NCI-H1694 treated with DMSO at 0.1 percent for 48 hours (cell line): ENCODE measurements at places on chromosomes 12 and 14.

GRCh38 chr12:234019-234418, 20.1 kb upstream of the SLC6A12 start:
- no peak for DNase-seq

- no peak for DNase-seq
These were observed 190.9 kb downstream of the SOX5 start for GRCh38 chr12:23758608-23759007.

GRCh38 chr12:122732611-122733010, 2.0 kb upstream of the HCAR1 start:
- DNase-seq, result no peak

GRCh38 chr12:106074706-106075392, 63.9 kb downstream of the NUAK1 start:
- DNase-seq, result no peak

DNA sequence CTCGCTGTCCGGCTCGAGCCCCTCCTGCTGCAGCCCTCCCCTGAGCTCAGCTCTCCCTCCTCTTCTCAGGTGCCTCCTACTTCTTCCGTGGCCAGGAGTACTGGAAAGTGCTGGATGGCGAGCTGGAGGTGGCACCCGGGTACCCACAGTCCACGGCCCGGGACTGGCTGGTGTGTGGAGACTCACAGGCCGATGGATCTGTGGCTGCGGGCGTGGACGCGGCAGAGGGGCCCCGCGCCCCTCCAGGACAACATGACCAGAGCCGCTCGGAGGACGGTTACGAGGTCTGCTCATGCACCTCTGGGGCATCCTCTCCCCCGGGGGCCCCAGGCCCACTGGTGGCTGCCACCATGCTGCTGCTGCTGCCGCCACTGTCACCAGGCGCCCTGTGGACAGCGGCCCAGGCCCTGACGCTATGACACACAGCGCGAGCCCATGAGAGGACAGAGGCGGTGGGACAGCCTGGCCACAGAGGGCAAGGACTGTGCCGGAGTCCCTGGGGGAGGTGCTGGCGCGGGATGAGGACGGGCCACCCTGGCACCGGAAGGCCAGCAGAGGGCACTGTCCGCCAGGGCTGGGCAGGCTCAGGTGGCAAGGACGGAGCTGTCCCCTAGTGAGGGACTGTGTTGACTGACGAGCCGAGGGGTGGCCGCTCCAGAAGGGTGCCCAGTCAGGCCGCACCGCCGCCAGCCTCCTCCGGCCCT, 22.8 kb downstream of the MMP17 start:
- no peak for DNase-seq

DNA sequence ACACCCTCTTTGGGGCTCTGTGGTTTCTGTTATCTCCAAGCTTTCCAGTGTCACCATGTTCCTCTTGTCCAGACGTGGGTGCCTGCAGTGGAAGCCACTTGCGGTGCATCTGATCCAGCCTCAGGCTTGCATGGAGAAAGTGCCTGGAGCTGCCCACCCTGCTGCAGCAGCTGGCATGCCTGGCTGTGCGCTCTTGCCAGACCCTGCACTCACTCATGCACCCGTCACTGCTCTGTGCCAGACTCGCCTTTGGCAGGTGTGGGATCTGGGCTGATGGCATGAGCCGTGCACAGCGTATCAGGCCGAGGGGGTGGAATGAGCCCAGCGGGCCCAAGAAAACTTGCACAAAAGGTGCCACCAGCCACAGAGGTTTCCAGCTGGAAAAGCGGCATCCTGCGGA, 105.1 kb downstream of the MNAT1 start:
- no peak for DNase-seq

DNA sequence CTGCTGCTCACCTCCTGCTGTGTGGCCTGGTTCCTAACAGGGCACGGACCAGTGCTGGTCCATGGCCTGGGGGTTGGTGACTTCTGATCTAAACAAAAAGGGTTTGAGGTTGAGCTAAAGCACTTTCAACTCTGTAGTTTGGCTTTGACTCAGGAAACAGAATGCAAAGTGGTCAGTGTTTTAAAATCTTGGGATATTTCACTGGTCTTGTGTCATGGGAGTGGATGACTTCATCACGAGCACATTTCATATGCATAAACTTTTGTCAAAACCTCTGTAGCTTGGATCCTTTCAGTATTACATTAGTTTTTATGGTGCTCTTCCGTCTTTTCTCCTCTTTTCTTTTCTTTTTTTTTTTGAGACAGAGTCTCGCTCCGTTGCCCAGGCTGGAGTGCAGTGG, 25.6 kb downstream of the FAM161B start:
- no peak for DNase-seq

- DNase-seq, result no peak
These were observed 198.3 kb upstream of the PDZRN4 start for GRCh38 chr12:40989785-40990184.

- peak; percentile 77 for DNase-seq
These were observed 5.1 kb downstream of the LHX5 start for GRCh38 chr12:113466454-113467141.

DNA sequence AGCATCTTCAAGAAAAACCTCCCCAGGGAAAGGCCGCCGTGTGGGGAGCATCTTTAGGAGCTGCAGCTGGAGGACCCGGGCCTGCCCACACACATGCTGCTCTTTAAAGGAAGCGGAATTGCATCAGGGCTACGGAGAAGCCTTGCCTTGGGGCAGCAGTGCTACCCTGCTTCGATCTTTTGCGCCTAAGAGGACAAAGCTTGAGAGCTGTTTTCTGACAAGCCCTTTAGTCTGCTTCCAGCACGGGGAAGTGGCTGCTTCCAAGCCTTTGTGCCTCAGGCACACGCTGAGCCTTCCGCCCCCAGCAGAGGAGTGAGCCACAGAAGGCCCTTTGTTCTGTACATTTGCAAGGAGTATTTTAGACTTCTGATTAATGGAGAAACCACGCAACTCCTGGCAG, 31.5 kb downstream of the COA8 start:
- peak; percentile 83 for DNase-seq

GRCh38 chr14:87434011-87434410, 559.0 kb downstream of the GALC start:
- no peak for DNase-seq

DNA sequence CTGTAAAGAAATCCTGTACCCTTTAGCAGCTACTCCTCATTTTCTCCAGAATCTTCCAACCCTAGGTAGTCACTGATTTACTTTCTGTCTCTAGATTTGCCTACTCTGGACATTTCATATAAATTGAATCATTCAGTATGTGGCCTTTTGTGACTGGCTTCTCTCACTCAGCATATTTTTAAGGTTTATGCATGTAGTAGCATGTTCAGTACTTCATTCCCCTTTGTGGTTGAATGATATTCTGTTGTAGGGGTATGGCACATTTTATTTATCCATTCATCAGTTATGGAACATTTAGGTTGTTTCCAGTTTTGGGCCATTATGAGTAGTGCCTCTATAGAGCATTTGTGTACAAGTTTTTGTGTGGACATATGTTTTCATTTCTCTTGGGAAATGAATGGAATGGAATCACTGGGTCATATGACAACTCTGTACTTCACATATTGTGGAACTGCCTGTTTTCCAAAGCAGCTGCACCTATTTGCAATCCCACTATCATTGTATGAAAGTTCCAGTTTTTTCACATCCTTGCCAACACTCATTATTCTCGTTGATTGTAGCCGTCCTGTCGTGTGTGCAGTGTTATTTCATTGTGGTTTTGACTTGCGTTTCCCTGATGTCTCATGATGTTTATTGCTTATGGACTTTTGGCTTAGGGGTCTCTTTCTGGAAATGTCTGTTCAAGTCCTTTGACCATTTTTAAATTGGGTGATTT, 57.2 kb downstream of the ATF7IP start:
- no peak for DNase-seq

GRCh38 chr12:11764837-11765236, 115.4 kb downstream of the ETV6 start:
- no peak for DNase-seq

DNA sequence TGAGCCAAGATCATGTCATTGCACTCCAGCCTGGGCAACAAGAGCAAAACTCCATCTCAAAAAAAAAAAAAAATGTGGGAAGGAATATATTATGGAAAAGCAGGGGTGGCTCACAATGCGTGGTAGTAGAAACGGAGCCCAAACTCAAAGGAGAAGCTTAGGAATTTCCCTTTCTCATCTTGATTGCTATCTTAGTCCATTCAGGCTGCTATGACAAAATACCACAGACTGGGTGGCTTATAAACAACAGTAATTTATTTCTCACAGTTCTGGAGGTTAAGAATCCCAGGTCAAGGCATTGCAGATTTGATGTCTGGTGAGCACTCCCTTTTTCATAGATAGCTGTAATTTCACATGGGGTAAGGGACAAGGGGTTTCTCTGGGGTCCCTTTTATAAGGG, 153.8 kb upstream of the KRR1 start:
- no peak for DNase-seq

DNA sequence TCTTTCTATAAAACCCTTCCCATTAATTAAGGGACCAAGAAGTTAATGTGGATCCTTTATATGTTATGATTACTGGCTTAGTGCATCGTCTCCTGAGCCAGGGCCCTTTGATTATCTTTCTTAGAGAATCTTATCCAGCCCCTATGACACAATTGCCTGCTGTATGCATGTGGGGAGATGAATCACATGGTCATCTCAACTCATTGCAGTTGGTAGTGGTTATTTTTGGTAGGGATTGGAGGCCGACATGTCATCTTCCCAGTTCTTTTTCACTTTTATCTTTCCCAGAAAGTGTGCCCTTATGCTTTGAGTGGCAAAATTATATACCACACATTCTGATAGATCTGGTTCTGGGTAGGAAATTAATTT, 26.0 kb downstream of the ZNF664 start:
- DNase-seq, result no peak

- DNase-seq, result no peak
These were observed 2.9 kb upstream of the NAB2 start for GRCh38 chr12:57085999-57086492.

GRCh38 chr14:68127166-68127565, 307.6 kb downstream of the RAD51B start:
- no peak for DNase-seq

DNA sequence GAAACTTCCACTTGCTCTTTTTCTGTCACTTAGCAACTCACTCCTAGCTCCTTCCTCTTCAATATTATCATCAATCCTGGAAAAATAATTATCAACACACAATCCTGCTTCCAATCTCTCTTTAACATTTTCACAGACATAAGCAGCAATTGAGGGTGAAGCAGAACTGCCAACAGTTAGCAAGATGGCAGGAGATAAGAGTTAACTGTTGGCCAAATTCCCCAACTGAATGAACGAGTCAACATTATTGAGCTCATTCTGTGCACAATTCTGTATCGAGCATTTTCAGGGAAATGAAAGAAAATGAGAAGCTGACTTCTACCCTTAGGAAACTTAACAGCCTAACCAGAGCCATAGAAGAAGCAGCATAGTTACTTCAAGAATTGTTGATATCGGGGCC, 152.0 kb downstream of the KCNA5 start:
- DNase-seq, result no peak
